ENCODE measurements at places on chromosomes 12 and 14.

- DNase-seq, result no peak
Measured at GRCh38 chr12:112555621-112556233, 137.0 kb downstream of the PTPN11 start.

DNA sequence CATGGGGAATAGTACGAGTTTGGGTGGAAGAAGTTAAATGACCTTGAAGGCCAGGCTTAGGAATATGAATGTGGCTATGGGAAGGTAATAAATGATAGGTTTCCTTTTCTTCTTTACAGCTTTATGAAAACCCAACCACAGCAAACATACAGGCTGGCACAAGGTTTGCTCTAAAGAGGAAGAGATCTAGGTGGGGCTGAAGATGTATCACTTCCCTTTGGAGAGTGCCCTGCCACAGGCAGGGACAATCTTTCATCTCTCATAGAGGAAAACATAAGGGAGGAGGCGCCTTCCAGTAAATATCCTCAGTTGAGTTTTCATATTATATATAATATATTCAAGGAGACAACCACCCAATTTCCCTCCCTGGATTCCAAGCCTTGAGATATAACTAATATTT, 72.9 kb upstream of the FRMD6 start:
- no peak for DNase-seq

DNA sequence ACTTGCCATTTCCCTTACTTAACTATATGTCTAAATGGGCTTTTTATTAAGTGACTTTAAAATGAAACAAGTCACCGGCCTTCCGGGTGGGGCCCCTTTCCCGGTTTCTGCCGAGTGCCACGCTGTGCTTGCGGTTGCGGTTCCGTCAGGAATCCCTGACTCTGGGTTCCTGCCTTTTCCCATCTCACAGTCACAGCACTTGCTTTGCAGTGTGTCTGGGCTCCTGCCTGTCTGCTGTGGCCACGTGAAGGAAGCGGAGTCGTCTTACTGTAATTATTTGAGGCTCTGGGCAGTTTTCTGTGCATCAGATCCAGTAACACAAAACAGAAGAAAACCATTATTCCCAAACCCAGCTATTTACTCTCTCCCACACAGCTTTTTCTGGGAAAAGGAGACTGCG, 44.0 kb upstream of the FRMD6 start:
- DNase-seq, result peak; percentile 91

GRCh38 chr14:63375769-63376168, 57.0 kb upstream of the GPHB5 start:
- no peak for DNase-seq
